GM04503 (cell line): ENCODE measurements at places on chromosomes 16 and 17.
A peak's percentile ranks its signal among the peaks of the same experiment; 100 is the strongest.

DNA sequence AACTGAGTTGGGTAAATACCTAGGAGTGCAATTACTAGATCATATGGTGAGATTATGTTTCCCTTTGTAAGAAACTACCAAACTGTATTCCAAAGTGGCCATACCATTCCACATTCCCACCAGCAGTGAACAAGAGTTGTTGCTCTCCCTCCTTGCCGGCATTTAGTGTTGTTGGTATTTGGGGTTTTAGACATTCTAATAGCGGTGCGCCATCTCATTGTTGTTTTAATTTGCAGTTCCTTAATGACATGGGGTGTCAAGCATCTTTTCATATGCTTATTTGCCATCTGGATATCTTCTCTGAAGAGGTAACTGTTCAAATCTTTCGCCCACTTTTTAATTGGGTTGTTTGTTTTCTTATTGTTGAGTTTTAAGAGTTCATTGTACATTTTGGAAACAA lies 164.2 kb upstream of the LHX1 start:
- no peak for DNase-seq

DNA sequence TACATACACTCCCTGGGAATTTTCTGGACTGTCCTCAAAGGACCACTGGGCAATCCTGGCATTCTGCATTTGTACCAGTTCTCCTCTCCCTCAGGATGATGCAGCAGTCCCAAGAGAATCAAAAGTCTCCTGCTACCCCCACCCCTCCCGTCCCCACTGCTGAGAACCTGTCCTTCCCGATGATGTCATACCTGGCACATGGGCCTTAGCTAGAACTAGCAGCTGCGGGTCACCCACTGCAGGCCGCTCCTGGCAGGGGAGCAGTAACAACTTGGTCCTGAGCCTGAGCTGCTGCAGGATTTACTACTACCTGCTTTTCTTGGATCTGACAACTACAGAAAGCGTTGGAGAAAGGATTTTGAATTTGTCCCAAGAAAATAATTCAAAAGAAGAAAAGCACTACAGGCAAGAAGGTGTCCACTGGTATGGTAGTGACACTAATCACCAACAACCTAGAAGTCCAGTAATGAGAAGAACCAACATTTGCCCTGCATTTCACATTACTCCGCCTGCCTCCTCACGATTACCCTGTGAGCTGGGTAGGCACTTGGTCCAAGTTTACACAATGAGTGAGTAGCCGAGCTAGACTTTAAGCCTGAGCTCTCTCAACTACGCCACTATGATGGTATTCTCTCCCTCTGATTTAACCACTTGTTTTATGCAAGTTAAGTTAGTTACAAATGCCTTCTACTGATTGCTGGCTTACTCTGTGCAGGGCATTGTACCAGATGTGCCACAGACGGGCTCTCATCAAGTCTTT lies 55.3 kb upstream of the ETV4 start:
- DNase-seq, result no peak

DNA sequence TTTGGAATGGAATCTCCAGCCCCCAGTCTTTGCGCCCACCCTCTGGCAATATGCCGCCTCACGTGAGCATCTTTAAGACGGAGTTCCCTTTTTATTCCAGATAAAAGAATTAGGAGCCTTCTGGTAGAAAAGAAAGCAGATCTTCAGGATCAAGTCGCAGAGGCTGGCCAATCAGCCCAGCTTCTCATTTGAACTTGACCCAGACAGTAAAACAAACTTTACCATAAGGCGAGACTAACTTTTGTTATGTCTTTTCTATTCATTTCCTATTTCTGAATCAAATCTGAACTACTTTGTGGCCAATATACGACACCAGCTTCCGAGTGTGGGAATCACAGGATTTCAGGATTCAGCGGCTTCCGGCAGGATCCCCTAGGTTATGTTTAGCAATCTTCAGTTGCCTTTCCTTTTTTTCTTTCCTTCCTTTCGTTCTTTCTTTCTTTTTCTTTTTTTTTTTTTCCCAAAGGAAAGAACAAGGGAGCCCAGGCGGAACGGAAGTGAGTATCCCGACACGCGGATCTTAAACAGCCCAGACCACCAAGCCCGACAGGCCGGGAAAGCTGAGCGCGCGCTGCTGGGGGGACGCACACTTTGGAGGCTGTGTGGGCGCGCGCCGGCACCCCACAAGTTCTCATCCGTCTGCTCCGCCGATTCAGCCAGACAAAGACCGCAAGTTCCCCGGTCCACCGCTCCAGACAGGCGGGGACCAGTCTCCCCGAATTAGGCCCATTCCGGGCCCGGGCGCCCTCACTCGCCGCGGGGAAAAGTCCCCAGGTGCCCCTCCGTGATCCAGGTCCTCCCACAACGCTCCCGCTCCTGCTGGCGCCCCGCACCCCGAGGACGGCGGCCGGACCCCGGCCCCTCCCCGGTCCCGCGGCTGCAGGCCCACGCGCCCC lies 633 bp downstream of the TBC1D16 start:
- no peak for DNase-seq

DNA sequence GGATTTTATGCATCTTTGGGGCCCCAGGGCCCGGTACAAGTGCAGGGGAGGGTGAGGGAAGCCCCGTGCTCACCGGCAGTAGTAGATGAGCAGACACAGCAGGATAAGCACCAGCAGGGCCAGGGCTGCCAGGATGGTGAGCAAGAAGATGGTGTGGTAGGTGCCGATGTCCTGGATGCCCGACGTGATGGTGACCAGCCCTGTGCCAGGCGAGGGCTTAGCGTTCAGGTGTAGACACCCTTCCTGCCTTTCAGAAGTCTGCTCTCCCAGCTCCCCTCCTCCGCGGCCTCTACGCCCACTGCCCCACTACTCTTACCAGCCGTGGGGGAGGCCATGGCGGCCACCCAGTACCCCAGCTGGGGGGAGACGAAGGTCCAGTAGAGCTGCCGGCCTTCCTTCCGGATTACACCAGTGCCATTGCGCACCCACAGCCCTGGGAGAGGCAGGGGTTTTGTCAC lies 8.0 kb downstream of the FAM171A2 start:
- no peak for DNase-seq

DNA sequence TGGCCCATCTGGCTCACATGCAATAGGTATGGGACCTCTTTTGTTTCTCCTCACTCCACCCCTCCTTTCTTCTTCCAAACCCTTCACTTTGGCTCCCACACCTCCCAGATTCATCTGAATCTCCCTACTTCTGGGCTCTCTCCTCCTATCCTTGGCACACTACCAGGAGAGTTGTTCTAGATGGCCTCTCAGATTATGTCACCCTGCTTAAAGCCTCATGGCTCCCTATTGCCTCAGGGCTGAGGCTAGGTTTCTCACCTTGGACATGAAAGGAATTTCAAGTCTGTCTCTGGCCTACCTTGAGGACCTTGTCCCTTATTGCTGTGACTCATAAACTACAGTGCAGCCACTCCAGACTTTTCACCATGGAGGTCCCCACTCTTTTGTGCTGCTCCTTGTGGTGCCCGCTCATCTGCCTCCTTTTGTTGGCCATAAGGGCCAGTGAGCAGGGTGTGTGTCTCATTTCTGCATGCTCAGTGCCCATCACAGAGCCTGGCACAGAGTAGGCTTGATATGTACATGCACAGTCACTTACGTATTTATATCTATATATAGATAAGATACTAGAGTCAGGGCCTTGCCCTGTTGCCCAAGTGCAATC lies 1.0 kb upstream of the MFAP4 start:
- peak; percentile 76 for DNase-seq

- DNase-seq, result no peak
Measured at GRCh38 chr17:51913491-51914205, 244.9 kb downstream of the CA10 start.

- DNase-seq, result peak; percentile 89
Measured at GRCh38 chr16:56606476-56607108, 1.8 kb upstream of the MT2A start.

- no peak for DNase-seq
Measured at GRCh38 chr17:68777856-68778694, 176.9 kb upstream of the FAM20A start.

DNA sequence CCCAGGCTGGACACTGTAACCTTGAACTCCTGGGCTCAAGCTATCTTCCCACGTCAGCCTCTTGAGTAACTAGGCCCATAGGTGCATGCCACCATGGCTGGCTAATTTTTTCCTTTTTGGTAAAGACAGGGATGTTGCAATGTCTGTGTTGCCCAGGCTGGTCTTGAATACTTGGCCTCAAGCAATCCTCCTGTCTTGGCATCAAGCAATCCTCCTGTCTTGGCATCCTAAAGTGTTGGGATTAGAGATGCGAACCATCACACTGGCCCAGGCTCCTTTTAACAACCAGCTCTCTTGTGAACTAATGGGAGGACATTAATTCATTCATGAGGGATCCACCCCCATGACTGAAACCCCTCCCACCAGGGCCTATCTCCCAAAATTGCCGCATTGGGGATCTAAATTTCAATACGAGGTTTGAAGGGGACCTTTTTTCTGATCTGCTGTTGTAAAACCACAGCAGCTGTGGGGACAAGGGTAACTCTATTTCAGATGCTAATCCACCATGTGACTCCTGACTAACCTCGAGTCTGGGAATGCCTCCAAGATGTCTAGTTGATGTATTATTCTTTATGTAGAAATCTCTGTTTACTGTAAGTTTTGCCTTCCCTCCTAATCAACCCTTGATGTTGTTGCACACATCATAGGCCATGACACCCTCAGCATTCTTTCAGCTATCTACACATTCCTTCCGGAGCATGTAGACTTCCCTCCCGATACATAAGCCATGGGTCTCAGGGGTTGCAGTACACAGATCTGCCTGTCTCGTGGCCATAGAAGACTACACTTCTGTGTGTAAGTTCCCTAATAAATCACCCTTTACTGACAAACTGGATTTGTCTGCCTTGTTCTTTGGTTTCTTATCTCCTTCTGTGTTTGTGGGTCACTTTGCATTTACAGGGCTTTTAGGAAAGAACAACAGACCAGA lies 37.6 kb downstream of the RNF112 start:
- DNase-seq, result peak; percentile 95

GRCh38 chr17:6554342-6554741 lies 2.0 kb downstream of the PITPNM3 start:
- no peak for DNase-seq

GRCh38 chr17:39166437-39167335 lies 725 bp upstream of the ARL5C start:
- DNase-seq, result no peak

DNA sequence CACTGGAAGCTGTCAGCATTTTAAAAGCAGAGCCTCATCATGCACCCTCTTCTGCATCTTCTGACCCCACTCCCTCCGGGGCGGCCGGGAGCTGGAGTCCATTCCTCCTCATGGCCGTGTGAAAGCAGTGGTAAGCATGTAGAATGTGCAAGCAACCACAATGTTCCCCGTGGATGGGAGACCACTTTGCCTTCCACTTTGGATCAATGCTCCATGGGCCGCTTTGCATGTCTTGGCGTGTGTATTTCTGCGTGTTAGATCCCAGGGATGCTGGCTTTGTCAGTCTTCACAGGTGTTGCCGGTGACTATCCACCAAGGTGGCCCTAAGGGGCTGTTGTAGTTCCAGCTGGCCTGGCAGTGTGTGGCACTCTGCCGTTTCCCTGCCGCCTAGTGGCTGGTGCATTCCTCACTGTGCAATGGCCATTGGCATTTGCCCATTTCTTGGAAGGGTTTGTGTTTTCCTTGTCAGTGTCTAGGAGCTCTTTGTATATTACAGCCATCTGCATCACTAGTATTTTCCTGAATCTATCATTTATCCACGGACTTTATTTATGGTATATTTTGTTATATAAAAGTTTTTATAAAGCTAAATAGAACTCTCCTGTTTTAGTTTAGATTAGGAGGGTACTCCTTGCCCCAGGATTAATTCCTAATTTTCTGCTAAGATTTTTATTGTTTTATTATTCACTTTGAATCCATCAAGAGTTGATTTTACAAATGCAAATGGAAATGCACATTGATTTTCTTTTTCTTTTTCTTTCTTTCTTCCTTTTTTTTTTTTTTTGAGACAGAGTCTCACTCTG lies 5.8 kb upstream of the ALDH3A1 start:
- DNase-seq, result no peak

GRCh38 chr17:81854974-81855774 lies 5.2 kb downstream of the P4HB start:
- DNase-seq, result no peak

DNA sequence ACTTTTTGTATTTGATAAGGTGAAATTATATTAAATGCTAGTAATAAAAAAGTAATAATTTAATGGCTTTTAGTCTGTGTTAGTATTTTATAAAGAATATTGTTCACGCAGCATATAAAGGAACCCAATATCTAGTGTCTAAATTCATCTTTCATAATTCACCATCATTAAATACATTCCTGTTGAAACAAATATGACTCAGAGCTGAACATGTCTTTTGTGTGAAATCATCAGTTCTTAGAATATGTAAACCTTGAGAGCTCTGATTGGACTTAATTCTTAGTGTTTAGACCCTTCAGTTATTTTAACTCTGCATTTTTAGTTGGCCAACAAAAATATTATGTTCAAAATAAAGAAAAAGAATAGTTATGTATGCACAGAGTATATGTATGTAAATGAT lies 71.8 kb downstream of the ABHD15 start:
- peak; percentile 27 for DNase-seq

- peak; percentile 96 for DNase-seq
Measured at GRCh38 chr17:56699186-56699894, 105.8 kb downstream of the NOG start.

GRCh38 chr16:3095869-3096268 lies 3.2 kb downstream of the ZSCAN10 start:
- DNase-seq, result no peak

GRCh38 chr17:79918581-79919163 lies 79.4 kb upstream of the CBX4 start:
- DNase-seq, result no peak

DNA sequence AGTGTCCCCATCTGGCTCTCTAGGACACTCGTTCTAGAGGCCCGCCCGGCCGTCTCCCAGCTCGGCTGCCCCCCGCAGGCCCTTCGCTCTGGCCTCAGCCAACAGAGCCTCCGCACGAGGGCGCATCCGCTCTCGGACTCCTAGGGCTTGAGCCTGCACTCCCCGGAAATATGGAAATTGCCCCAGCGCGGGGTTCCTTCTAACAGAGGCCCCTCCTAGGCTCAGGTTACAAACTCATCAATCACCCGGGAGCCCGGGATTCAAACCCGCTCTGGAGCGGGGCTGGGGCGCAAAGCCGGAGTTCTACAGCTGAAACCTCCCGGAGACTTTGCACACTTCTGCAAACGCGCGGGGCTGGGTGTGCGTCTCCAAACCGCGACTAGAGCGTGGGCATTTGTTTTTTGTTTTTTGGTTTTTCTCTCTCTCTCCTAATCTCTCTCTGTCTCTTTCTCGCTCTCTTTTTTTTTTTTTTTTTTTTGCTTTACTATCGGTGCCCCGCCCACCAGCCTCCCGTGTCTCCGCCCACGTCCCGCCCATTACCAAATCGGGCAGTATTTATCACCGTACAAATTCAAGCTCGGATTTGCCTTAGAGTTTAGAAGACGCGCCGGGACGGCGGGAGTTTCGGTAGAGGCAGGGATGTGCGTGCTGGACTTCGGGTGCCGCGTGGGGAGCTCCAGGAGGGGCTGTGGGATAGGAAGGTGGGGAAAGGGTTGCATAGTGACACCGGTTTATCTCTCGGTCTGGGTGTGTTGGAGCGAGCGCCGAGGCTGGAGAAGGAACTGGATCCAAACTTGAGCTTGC lies 2.4 kb upstream of the FOXL1 start:
- peak; percentile 37 for DNase-seq
